Keratinocyte (primary cell): ENCODE measurements at places on chromosomes 1 and 21.
A peak's percentile ranks its signal among the peaks of the same experiment; 100 is the strongest.

- no peak for DNase-seq
These were observed 19.6 kb upstream of the COQ8A start for GRCh38 chr1:226920446-226920894.

DNA sequence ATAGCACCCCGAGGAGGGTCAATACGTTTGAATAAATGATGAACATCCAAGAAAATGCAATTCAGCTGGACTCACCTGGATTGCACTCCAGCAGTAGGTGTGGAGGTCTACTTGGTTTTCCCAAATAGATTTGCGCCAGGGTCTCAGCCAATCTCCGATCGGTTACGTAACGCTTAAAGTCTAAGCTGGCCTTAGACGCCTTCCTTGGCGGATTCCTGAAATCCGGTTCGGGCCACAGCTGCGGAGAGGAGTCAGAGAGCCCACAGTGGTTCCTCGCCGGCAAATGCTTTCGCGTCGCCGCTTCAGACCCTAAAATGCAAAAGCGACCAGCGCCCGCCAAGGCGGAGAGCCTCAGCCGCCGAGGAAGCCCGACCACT lies 322 bp downstream of the TFB2M start:
- no peak for DNase-seq

GRCh38 chr21:34017039-34017961 lies 56.1 kb upstream of the MRPS6 start:
- DNase-seq, result no peak

- DNase-seq, result no peak
These were observed 370.6 kb downstream of the PTPRC start for GRCh38 chr1:199009447-199009846.

DNA sequence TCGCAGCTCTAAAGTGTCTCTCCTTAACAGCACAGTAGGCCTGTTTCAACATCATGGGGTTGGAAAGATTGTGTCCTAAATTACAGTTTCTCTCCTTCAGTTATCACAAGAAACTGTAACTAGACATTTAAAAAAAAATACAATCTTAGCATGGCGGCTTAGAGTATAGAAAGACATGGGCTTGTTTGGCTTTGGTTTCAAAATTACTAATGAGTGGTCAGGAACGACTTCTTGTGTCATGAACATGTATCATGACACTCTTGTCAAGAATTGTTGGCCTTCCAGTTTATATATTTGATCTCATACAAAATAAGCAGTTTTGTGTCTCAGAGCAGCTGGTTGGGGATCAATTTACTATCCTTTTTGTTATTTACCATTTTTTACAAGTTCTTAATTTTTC lies 2.1 kb downstream of the GJA8 start:
- no peak for DNase-seq

DNA sequence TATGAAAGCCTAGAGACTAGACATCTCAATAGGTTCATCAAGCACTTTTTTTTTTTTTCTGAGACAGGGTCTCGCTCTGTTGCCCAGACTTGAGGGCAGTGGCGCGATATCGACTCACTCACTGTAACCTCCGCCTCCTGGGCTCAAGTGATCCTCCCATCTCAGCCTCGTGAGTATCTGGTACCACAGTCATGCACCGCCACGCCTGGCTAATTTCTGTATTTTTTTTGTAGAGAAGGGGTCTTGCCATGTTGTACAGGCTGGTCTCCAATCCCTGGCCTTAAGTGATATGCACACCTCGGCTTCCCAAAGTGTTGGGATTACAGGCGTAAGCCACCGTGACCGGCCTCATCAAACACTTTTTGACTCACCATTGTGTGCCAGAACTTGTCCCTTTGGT lies 613 bp upstream of the GPATCH4 start:
- no peak for DNase-seq

DNA sequence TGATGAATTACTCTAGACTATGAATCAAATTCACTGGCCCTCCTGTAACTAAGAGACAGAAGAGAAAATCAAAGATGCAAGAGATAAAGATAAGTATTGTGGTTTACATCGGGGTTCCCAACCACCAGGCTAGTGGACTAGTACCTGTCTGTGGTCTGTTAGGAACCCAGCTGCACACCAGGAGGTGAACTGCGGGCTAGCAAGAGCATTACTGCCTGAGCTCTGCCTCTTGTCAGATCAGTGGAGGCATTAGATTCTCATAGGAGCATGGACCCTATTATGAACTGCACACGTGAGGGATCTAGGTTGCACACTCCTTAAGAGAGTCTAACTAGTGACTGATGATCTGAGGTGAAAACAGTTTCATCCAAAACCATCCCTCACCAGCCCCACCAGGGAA lies 58.9 kb upstream of the DUSP10 start:
- no peak for DNase-seq

DNA sequence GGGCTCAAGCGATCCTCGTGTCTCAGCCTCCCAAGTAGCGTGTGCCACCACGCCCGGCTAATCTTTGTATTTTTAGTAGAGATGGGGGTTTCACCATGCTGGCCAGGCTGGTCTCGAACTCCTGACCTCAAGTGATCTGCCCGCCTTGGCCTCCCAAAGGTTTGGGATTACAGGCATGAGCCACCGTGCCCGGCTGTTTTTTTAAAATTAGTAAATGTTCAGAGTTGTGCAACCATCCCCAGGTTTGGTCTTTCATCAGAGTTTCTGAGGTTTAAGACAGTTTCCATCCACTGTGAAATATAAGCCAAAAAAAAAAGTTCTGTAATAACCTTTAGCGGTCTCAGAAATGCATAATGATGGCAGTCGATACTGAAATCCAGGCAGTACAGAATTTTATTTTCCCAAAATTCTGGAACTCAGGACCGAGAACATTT lies 550 bp upstream of the SYT11 start:
- DNase-seq, result no peak

DNA sequence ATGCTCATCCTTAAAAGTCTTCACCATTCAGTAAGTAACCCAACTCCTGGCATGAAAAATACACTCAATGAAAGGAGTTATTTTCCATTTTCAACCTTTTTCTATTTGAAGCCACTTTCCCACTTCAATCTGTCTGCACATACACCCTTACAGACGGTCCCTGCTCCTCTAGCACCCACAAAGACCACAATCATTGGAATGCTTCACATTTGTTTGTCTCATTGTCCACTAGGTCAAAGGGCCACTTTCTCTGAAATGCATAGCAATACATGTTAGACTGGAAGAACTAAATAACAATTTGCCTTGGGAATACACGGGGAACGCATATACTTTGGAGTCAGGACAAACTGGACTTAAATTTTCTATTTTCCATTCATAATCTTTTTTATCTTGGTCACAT lies 487.1 kb upstream of the C1orf87 start:
- no peak for DNase-seq

DNA sequence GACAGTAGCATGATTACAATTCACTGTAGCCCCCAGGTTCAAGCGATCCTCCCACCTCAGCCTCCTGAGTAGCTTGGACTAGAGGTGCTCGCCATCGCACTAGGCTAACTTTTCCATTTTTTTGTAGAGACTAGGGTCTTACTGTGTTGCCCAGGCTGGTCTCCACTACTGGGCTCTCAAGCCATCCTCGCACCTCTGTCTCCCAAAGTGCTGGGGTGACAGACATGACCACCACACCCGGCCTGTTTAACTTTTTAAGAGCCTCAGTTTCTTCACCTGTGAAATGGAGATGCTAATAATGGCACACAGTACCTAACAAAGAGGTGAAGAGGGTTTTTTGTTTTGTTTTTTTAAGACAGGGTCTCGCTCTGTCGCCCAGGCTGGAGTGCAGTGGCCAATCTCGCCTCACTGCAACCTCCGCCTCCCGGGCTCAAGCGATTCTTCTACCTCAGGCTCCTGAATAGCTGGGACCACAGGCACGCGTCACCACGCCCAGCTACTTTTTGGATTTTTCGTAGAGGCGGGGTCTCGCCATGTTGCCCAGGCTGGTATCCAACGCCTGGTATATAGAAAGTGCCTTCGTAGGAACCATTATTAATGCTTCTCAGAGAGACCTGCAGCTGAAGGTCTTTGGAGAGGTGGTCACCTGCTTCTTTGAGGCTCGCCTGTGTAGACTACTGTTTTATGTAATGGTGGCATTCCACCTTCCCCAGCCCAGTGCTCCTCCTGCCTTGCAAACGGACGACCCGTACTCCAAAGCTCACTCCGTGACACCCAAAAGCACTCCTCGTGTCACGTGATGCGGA lies 567 bp downstream of the PMVK start:
- no peak for DNase-seq

DNA sequence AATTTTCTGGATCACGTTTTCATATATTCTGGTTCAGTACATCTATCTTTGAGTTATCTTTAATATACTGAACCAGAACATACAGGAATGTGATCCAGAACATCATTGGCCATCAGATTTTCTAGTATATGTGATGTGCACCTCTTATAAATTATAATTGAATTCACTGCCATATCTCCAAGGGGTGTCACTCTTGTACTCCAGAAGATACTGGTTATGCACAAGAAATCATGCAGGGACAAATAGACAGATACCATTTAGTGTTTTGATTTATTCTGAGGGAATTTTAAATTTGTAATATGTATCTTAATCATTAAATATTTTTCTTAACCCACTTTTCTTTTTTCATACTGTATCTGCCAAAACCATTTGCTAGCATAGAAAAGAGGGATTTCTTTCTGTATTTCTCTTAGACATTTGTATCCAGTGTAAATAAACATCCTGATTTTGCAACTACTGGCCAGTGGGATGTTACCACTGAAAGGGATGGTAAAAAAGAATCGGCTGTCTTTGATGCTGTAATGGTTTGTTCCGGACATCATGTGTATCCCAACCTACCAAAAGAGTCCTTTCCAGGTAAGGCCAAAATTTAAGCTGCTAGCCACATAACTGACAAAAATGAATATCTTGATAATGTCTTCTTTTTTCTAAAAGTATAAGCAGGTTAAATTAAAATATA lies 16.7 kb downstream of the FMO3 start:
- no peak for DNase-seq

DNA sequence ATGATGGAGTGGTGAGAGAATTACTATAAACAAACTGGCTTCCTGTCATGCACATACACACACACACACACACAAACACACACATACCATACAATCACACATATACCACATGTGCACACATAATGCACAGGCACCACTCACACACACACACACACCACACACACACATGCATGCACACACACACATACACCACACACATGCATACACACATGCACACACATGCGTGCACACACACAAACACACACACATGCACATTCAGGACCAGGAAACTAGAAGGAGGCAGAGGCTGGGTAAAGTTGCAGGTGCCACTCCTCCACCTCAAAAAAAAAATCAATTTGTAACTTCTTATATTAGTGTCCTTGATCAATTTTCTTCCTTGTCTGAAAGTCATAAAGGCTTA lies 153.0 kb downstream of the ASTN1 start:
- DNase-seq, result no peak

DNA sequence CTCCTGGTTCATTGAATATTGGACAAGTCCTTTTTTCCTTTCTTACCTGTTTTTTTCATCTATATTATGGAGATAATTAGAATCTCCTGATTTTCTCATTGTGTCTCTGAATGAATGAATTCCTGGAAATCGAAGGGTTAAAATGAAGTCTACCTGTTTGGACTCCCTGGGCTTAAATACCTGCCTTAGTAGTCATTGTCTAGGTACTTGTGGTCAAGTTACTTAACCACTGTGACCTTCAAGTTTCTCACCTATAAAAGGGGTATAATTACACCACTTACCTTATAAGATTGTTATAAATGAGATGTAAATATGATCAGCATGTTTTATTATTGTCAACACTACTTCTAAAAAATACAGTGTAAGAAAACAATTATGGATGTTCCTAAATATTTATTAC lies 9.0 kb upstream of the TBX19 start:
- peak; percentile 38 for DNase-seq

- no peak for DNase-seq
These were observed 14.8 kb upstream of the BTG2 start for GRCh38 chr1:203290261-203291089.

GRCh38 chr21:36839735-36840134 lies 126.7 kb downstream of the HLCS start:
- DNase-seq, result no peak

DNA sequence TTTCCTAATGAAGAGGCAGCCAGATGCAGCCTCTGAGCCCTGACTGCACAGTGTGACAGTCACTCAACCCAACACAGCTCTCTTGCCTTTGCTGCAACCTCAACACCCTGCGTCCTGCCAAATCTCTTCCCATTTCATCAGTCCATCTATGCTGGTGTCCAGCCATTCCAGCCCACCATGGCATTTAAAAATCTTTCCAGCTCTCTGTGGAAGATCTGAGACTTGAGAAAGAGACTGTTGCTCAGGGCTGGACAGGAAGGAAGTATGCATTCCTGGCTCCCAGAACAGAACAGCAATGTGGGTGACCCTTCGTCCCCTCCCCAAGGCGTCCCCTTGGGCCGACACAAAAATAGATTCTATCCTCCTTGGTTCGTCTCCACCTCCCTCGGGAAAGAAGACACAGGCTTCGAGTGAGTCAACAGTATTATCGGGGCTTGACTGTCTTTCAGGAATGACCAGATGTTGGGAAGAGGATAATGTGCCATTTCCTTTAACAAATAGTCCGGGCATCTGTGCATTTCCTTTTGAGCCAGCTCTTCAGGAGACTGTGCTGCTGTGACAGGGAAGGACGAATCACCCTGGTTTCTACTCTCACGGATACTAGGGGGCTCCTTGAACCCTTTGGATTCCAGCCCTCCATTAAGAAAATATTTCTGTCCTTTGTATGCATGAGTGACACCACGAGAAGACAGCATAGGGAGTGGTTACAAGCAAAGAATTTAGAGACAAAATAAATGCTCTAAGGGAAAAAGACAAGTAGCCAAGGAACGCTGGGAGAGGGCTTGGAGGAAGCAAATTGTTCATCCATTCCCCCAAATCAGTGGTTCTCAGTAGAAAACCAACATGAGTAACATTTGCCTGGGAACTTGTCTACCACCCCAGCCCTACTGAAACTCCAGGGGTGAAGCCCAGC lies 111.4 kb upstream of the CDC42BPA start:
- DNase-seq, result no peak

DNA sequence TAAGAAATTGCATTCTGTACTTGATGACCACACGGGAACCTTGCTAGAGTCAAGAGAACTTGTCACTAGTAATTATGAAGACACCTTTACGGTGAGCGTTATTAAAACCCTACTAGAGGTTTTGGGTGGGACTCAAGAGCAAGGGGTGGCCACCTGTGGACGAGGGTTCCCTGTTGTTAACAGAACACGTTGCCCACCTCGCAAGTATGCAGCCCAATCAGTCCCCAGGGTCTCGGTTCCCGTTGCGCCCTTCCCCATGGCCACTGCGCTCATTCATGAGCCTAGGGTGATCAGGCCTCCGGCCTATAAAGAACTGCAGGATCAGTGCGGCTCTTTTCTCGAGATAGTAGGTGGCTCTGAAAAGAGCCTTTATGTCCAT lies 30.2 kb upstream of the RNF187 start:
- DNase-seq, result no peak

GRCh38 chr1:207156095-207156494 lies 52.1 kb downstream of the C4BPA start:
- no peak for DNase-seq
